T-helper 17 cell (primary cell): ENCODE measurements at places on chromosomes 3 and 15.

DNA sequence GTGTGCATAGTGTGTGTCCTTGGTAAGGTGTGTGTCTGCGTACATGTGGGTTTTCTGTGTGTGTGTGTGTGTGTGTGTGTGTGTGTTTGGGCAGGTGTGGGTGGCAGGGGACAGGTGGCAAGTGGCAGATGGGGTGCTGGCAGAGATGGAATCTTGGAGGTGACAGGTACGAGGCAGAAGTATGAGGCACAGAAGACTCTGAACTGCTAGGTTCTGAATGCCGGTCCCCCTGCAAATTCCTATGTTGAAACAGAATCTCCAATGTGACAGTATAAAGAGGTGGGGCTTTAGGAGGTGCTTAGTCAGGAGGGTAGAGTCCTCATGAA lies 29.8 kb downstream of the SRPRB start:
- no peak for DNase-seq
- H3K27me3 ChIP-seq = peaks cover 35% of the 10 kb centered on the region
- H3K4me1 ChIP-seq = peaks cover 4% of the 10 kb centered on the region
- H3K4me3 ChIP-seq = no peak overlapping the region
- peaks cover 4% of the 10 kb centered on the region for H3K36me3 ChIP-seq

- no peaks in the 10 kb centered on the region for H3K36me3 ChIP-seq
- peaks cover 11% of the 10 kb centered on the region for H3K27me3 ChIP-seq
- no peaks in the 10 kb centered on the region for H3K4me1 ChIP-seq
- DNase-seq = no peak
Measured at GRCh38 chr3:30302027-30302426, 304.4 kb upstream of the TGFBR2 start.

DNA sequence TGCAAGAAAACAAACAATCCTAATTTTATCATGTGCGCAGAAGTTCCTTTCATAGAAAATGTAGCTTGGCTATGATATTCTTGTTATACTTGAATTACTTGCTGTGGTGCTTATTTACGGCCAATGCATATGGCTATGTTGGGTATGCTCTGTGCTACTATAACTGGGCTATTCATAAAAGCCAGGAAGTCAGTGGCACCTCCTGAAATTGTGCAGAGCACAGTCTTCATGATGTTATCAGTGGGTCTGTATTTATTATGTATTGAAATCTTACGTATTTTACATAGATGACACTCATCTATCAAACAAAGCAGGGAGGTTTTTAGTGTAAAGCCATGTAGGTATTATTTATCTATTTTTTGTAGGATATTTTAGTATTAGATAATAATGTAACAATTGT lies 196.5 kb upstream of the NAALADL2 start:
- DNase-seq = no peak
- H3K27me3 ChIP-seq = no peaks in the 10 kb centered on the region
- H3K27ac ChIP-seq = no peak overlapping the region
- H3K36me3 ChIP-seq = no peaks in the 10 kb centered on the region
- H3K4me3 ChIP-seq = no peak overlapping the region

DNA sequence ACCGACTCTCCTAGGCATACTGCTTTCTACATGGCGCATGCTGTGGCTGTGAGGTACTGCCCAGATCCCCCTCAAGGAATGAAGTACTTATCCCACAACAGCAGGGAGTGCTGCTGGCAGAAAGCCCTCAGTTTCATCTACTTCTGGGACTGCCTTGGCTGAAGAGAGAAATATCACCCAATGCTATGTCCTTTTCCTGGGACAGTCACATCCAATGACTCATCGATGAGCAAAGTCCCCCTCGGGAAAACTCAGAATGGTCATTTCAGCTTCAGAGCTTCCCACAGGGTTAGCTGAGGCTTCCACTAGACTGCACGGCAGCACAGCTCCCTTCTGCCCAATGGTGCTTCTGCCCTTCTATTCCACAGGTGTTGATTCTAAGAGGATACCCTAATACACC lies 3.6 kb upstream of the NMD3 start:
- H3K27me3 ChIP-seq = peaks cover 21% of the 10 kb centered on the region
- H3K36me3 ChIP-seq = no peaks in the 10 kb centered on the region
- no peak overlapping the region for H3K4me3 ChIP-seq

DNA sequence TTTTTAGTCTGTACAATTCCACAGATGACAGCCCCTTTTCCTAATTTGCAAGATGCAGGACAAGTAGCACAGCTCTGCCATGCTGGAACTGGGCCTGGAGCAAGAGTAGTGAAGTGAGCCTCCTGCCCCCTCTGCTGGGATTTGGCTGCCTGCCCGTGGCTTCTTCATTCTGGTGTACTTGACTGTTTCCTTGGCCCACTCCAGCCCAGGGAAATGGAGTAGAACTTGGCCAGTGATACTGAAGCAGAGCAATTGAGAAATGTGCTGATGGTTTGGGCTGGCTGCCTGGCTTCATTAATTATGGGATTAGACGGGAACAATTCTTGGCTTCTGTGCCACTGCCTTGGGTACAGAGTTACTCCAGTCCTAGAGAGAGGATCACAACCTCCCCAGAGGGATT lies 2.8 kb downstream of the GPD1L start:
- H3K4me3 ChIP-seq = no peak overlapping the region
- no peaks in the 10 kb centered on the region for H3K27me3 ChIP-seq
- no peak for DNase-seq
- H3K27ac ChIP-seq = no peak overlapping the region
- H3K4me1 ChIP-seq = peaks cover 39% of the 10 kb centered on the region

DNA sequence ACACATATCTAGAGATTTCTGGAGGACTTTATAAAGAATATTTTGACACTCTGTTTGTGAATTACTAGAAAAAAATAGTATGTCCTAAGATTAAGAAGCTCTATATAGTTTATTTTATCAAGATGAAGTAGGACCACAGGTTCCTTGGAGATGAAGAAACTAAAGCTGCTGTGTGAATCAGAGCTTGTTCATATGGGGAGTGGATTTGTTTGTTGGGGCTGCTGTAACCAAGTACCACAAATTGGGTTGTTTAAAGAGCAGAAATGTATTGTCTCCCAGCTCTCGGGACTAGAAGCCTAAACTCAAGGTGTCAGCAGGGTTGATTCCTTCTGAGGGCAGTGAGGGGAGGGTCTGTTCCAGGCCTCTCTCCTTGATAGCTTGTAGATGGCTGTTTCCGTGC lies 270.6 kb upstream of the UMPS start:
- no peak overlapping the region for H3K4me3 ChIP-seq
- H3K4me1 ChIP-seq = no peaks in the 10 kb centered on the region
- H3K36me3 ChIP-seq = no peaks in the 10 kb centered on the region
- H3K27ac ChIP-seq = no peak overlapping the region

- H3K27me3 ChIP-seq = no peaks in the 10 kb centered on the region
- no peak overlapping the region for H3K4me3 ChIP-seq
- no peak for DNase-seq
- H3K4me1 ChIP-seq = no peaks in the 10 kb centered on the region
- no peaks in the 10 kb centered on the region for H3K36me3 ChIP-seq
Measured at GRCh38 chr3:110293660-110294059, 778.0 kb upstream of the NECTIN3 start.
